ENCODE measurements at places on chromosomes 7 and 10. TPM values are rescaled to one million over a fixed set of nuclear protein-coding genes. Genes with fewer than 3 reads are reported as not detected.
A peak's percentile ranks its signal among the peaks of the same experiment; 100 is the strongest.

The ZNF92 gene
- 24.6 TPM for total RNA-seq

The IRF5 gene
- total RNA-seq, result not detected

The UPK3BL2 gene
- total RNA-seq, result 11.4 TPM

The CPED1 gene
- total RNA-seq, result not detected

The INMT gene
- total RNA-seq, result 1.7 TPM

The PWWP2B gene
- total RNA-seq, result 49.4 TPM

The PNLIPRP2 gene
- total RNA-seq, result not detected

The CALHM3 gene
- total RNA-seq, result not detected

The SEMA4G gene
- 46.9 TPM for total RNA-seq

The KIFBP gene
- 45.3 TPM for total RNA-seq

The ANXA7 gene
- total RNA-seq, result 35.9 TPM

The TFAM gene
- 31.8 TPM for total RNA-seq

GRCh38 chr10:113044016-113044755 is 94.1 kb downstream of the TCF7L2 start:
- peaks cover under 1% of the 10 kb centered on the region for H3K27me3 ChIP-seq
- no peaks in the 10 kb centered on the region for H3K36me3 ChIP-seq
- H3K4me1 ChIP-seq, result peaks cover 8% of the 10 kb centered on the region
- no peak overlapping the region for H3K4me3 ChIP-seq
- DNase-seq, result no peak
- H3K27ac ChIP-seq, result peak overlapping the region; percentile 34

- no peak overlapping the region for H3K27ac ChIP-seq
- H3K36me3 ChIP-seq, result no peaks in the 10 kb centered on the region
- no peak overlapping the region for H3K4me3 ChIP-seq
- H3K4me1 ChIP-seq, result no peaks in the 10 kb centered on the region
Observed at GRCh38 chr7:1525409-1525808, 5.1 kb upstream of the MAFK start.

DNA sequence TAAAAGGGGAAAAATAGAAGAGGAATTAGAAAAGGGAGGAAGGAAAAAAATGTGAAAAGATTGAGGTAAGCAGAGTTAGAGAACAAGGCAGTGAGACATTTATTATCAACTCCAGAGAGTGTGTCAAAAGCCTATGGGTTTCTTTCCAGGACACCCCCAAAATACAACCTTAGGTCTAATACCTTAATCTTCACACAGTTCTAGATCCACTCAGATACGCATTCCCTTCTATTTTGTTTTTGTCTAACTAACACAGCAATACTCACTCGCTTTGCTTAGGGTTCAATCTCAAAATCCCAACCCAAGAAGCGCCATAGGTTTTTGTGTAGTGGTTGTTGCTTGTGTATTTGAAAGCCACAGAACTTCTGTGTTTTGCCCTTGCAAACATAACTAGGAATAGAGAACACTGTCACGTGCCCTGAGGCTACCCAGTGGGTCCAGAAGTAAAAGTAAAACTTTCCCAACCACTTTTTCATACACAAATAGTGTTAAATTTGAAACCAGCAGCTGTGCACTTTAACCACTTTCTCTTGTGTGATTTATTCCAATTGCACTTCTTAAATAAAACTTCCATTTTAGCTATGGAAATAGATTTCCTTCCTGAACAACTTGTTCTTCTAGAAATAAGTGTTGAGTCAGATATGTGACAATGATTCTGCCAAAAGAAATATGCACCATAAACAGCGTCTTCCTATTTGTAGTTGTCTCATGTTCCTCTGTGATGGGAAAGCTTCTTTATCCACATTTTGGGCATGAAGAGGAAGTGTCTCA is 414.7 kb upstream of the GHITM start:
- H3K36me3 ChIP-seq, result no peaks in the 10 kb centered on the region
- no peak overlapping the region for H3K27ac ChIP-seq
- peaks cover 2% of the 10 kb centered on the region for H3K27me3 ChIP-seq
- no peak overlapping the region for H3K4me3 ChIP-seq
- H3K4me1 ChIP-seq, result no peaks in the 10 kb centered on the region

DNA sequence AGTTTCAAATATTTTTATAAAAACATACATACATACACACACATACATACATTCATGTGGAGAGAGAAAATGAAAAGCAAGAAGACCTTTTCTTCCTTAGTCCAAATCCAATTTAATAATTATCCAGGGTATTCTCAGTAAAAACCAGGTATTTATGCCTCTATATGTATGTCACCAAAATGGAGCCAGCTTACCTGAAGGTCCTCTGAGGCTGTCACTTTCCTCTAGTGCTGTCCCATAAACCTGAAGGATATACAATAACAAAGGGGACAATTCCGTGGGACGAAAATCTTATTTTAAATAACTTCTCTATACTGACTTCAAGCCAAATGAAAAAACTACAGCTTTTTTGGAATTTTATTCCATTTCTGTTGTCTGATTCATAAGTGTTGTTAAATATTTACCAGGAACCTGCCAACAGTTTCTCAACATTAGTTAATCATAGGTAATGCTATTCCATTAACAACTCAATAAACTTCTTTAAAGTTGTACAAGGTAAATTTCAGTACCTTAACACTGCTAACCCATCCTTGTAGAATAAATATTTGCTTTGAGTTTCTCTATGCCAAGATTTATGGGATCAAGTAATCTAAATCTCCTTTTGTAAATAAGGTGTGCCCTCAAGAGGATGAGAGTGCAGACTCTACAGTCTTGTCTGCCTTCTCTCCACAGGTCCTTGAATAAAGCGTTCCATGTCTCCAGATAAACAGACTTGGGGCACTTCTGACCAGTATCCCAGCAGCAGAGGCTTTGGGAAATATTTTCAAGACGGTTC is 260.3 kb downstream of the AHR start:
- no peak overlapping the region for H3K27ac ChIP-seq
- H3K4me3 ChIP-seq, result no peak overlapping the region
- DNase-seq, result no peak
- no peaks in the 10 kb centered on the region for H3K27me3 ChIP-seq
- H3K36me3 ChIP-seq, result no peaks in the 10 kb centered on the region

- H3K27ac ChIP-seq, result no peak overlapping the region
- DNase-seq, result no peak
- peaks cover 5% of the 10 kb centered on the region for H3K27me3 ChIP-seq
- no peaks in the 10 kb centered on the region for H3K36me3 ChIP-seq
- no peaks in the 10 kb centered on the region for H3K4me1 ChIP-seq
Observed at GRCh38 chr10:102175415-102175814, 23.2 kb downstream of the NOLC1 start.

GRCh38 chr10:122422266-122422989 is 32.0 kb upstream of the ARMS2 start:
- DNase-seq, result no peak
- no peak overlapping the region for H3K4me3 ChIP-seq
- peaks cover 2% of the 10 kb centered on the region for H3K27me3 ChIP-seq
- H3K4me1 ChIP-seq, result peaks cover 17% of the 10 kb centered on the region
- H3K27ac ChIP-seq, result no peak overlapping the region
- no peaks in the 10 kb centered on the region for H3K36me3 ChIP-seq

DNA sequence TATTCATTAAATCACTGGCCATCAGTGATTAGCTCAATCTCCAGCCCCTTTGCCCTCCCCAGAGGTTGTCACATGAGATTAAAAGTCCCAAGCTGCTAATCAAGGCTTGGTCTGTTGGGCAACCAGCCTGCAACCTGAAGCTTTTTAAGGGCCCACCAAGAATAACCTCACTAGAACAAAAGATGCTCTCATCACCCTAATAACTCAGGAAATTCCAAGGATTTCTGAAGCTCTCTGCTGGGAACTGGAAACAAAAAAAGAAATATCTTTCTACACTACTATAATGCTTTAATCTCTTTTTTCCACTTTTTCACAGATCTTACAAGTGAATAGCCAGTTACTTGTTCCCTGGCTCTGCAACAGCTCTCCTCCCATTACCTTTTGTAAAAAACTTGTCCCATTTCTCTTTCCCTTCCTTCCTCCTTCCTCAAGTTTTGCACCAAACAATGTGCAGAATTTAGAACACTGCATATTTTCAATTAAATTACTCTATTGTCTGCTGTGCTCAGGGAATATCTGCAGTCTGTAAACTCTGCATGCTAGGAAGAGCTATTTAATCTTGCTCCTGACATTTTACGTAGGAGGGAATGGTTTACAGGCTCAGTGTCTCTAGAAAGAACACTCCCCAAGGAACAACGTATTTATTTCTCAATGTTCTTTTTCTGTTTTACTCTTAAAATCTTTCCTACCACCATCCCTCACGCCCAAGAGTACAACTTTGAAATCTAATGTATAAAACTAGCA is 169.1 kb downstream of the IMMP2L start:
- DNase-seq, result no peak
- H3K4me3 ChIP-seq, result no peak overlapping the region
- H3K36me3 ChIP-seq, result no peaks in the 10 kb centered on the region
- peaks cover 4% of the 10 kb centered on the region for H3K4me1 ChIP-seq

DNA sequence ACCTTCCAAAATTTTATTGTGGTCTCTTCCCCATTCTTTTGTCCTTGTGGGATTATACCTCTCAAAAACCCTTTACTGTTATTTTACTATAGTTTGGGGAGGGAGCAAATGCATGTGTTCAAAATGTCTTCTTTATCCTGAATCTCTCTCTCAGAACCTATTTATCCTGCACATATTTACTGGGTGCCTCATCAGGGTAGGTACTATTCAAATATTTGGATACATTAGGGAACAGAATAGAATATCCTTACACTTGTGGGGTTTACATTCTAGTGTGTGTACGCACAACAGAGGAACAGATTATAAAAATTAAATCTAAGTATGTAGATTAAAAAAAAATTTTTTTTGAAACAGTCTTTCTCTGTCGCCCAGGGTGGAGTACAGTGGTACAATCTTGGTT is 48.6 kb downstream of the SCD start:
- H3K27me3 ChIP-seq, result no peaks in the 10 kb centered on the region
- DNase-seq, result no peak
- no peak overlapping the region for H3K27ac ChIP-seq
- H3K4me3 ChIP-seq, result no peak overlapping the region

DNA sequence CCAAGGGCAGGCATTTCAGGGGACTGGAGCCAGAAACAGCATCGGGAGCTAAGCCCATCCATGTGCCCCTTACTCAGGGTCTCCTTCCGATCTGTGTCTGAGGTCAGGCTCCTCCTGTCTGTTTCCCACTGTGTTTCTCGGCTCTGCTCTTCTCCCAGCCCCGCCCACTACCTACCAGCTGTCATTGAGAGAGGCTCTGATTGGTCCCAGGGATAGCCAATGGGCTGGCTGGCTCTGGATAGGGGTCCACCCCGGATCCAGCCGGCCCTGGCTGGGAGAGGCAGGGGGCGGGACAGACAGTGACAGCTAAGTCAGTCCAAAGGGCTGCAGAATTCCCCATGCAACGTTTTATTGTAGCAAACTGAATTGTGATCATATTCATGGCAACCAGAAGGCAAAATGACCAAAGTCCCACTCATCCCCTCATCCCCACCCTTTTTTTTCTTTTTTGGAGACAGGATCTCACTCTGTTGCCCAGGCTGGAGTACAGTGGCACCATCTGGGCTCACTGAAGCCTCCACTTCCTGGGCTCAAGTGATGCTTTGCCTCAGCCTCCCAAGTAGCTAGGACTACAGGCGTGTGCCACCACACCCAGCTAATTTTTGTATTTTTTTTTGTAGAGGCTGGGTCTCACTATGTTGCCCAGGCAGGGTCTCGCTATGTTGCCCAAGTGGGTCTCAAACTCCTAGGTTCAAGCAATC is 76.3 kb downstream of the CLIP2 start:
- H3K4me1 ChIP-seq, result peaks cover 3% of the 10 kb centered on the region
- DNase-seq, result peak; percentile 91
- H3K36me3 ChIP-seq, result no peaks in the 10 kb centered on the region
- H3K27me3 ChIP-seq, result peaks cover 4% of the 10 kb centered on the region

GRCh38 chr7:1939434-1940401 is 269.6 kb downstream of the ELFN1 start:
- peaks cover 8% of the 10 kb centered on the region for H3K36me3 ChIP-seq
- H3K27me3 ChIP-seq, result peaks cover 9% of the 10 kb centered on the region
- H3K4me3 ChIP-seq, result no peak overlapping the region
- no peak for DNase-seq
- no peak overlapping the region for H3K27ac ChIP-seq

GRCh38 chr7:67625257-67625737 is 628.7 kb downstream of the TYW1 start:
- DNase-seq, result peak; percentile 93
- H3K27ac ChIP-seq, result no peak overlapping the region
- H3K36me3 ChIP-seq, result peaks cover 5% of the 10 kb centered on the region

GRCh38 chr7:83492802-83493201 is 156.1 kb downstream of the SEMA3E start:
- no peak overlapping the region for H3K27ac ChIP-seq
- H3K4me1 ChIP-seq, result peaks cover 4% of the 10 kb centered on the region
- no peak overlapping the region for H3K4me3 ChIP-seq
- no peaks in the 10 kb centered on the region for H3K27me3 ChIP-seq
- no peaks in the 10 kb centered on the region for H3K36me3 ChIP-seq
- DNase-seq, result no peak

DNA sequence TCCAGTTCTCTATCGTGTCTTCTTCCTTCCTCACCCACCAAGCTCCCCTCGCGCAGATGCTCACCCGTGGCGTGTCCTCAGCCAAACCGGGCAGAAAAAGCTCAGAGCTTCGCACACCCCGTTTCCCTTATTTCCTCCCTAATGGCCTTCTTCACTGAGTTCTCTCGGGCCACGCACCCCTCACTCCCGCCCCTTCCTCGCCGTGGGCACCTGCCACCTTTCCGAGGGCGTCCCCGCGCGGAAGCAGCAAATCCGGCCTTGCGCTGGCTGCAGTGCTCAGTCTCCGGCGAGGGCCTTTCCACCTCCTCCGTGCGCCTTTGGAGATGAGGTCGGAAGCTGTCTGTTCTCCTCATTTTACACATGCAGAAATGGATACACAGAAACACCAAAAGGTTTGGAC is 12.4 kb upstream of the CALML3 start:
- H3K4me3 ChIP-seq, result no peak overlapping the region
- DNase-seq, result no peak
- no peak overlapping the region for H3K27ac ChIP-seq
- peaks cover 11% of the 10 kb centered on the region for H3K36me3 ChIP-seq

GRCh38 chr10:31595992-31596391 is 277.0 kb downstream of the ZEB1 start:
- no peak overlapping the region for H3K27ac ChIP-seq
- peaks cover 14% of the 10 kb centered on the region for H3K27me3 ChIP-seq
- no peak overlapping the region for H3K4me3 ChIP-seq
- peaks cover 21% of the 10 kb centered on the region for H3K36me3 ChIP-seq

- no peaks in the 10 kb centered on the region for H3K36me3 ChIP-seq
- no peaks in the 10 kb centered on the region for H3K4me1 ChIP-seq
- no peak overlapping the region for H3K27ac ChIP-seq
- no peak overlapping the region for H3K4me3 ChIP-seq
Observed at GRCh38 chr7:141268614-141269013, 194.8 kb downstream of the TMEM178B start.

- no peak for DNase-seq
- no peaks in the 10 kb centered on the region for H3K27me3 ChIP-seq
- no peaks in the 10 kb centered on the region for H3K4me1 ChIP-seq
Observed at GRCh38 chr10:54985732-54986131, 184.7 kb upstream of the PCDH15 start.

GRCh38 chr10:70363292-70363691 is 19.1 kb downstream of the LRRC20 start:
- no peak for DNase-seq
- peaks cover 16% of the 10 kb centered on the region for H3K4me1 ChIP-seq
- peaks cover 9% of the 10 kb centered on the region for H3K27me3 ChIP-seq
- peak overlapping the region; percentile 56 for H3K27ac ChIP-seq

All from glutamatergic neuron (in vitro differentiated cells).